Transverse colon (tissue), 4 donors: ENCODE measurements at places on chromosomes 3 and 15. TPM values are rescaled to one million over a fixed set of nuclear protein-coding genes. Genes with fewer than 3 reads are reported as not detected.

DNA sequence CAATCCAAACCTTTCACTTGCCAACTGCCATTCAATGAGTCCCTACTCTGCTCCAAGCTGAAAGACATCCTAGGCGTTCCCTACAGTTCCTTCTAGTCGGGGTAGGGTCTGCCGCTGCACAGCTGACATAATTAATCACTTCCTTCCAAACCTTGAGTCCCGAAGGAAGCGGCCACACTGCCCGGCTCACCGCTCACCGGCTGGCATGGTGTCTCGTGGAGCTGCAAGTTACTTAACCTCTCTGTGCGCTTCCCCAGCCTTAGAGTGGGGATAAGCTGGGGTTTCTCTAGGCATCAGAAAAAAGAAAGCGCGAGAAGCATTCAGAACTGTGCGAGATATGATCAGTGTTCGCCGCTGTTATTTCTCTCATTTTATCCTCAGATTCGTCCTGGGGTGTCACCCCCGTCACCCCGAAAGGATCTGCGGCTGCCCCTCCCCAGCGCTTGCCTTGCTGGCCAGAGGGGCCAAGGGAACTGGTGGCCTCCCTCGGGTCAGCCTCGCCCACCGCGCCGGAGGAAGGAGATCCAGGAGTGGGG, 748 bp downstream of the MRPS25 start:
- peak; percentile 34 for DNase-seq
- H3K27me3 ChIP-seq = no peaks in the 10 kb centered on the region
- peak overlapping the region; percentile 85 for H3K27ac ChIP-seq
- H3K4me3 ChIP-seq = peak overlapping the region; percentile 87

- no peaks in the 10 kb centered on the region for H3K36me3 ChIP-seq
- peak; percentile 69 for DNase-seq
These were observed 16.0 kb downstream of the HDAC11 start for GRCh38 chr3:13495921-13496723.

DNA sequence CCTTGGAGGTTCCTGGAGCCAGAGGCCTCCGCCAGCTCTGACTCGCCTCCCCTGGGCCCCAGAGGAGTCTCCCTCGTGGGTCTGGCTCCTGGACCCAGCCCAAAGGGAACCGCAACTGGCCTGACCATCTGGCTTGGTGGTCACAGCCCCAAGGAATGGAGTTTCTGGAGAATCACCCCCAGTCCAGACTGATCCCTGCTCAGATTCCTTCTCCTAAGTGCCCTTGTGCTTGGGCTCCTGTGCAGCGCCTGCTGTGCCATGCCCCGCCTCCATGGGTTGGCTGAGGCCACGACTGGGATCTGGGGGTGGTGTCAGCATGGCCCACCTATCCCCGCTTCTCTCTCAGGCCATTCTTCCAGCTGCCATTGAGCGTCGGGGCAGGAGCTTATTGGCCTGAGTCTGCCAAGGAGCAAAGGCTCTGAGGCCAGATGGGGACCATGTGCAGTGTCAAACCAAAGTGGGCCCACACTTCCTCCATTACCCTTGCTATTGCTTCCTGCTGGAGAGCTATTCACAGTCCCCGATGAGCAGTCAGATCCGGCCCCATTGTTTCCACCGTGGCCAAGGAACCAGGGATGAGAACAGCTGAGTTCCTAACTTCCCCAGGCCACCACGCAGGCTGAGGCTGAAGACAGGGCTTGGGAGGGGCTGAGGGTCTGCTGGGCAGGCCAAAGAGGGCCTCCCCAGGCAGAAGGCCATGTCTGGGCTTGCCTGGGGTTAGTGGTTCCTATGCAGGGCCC, 19.0 kb downstream of the CSPG4 start:
- DNase-seq = no peak
- H3K36me3 ChIP-seq = no peaks in the 10 kb centered on the region
- H3K27ac ChIP-seq = peak overlapping the region; percentile 89

- no peaks in the 10 kb centered on the region for H3K27me3 ChIP-seq
- no peak for DNase-seq
- no peaks in the 10 kb centered on the region for H3K36me3 ChIP-seq
- no peak overlapping the region for H3K27ac ChIP-seq
- no peaks in the 10 kb centered on the region for H3K4me1 ChIP-seq
- H3K4me3 ChIP-seq = no peak overlapping the region
These were observed 42.0 kb downstream of the ATP2C1 start for GRCh38 chr3:130935761-130936492.

DNA sequence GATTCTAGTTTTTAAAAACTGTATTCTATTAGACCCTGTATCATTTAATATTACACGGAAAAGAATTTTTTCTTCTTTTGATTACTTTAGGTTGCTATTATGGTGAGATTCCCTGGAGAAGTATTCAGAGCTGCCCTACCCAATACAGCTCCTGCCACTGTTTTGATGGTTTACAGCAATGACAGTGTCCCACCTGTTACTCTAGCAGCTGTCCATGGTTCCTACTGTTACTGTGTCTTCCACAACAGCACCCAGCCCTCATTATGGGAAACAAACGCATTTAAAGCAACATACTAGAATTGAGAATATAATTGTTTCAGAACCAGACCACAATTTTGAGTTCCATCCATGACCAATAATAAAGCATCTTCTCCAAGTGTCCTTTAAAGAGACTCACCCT, 450.7 kb downstream of the SHQ1 start:
- no peak for DNase-seq
- H3K4me3 ChIP-seq = no peak overlapping the region
- no peak overlapping the region for H3K27ac ChIP-seq
- no peaks in the 10 kb centered on the region for H3K4me1 ChIP-seq
- H3K27me3 ChIP-seq = no peaks in the 10 kb centered on the region

DNA sequence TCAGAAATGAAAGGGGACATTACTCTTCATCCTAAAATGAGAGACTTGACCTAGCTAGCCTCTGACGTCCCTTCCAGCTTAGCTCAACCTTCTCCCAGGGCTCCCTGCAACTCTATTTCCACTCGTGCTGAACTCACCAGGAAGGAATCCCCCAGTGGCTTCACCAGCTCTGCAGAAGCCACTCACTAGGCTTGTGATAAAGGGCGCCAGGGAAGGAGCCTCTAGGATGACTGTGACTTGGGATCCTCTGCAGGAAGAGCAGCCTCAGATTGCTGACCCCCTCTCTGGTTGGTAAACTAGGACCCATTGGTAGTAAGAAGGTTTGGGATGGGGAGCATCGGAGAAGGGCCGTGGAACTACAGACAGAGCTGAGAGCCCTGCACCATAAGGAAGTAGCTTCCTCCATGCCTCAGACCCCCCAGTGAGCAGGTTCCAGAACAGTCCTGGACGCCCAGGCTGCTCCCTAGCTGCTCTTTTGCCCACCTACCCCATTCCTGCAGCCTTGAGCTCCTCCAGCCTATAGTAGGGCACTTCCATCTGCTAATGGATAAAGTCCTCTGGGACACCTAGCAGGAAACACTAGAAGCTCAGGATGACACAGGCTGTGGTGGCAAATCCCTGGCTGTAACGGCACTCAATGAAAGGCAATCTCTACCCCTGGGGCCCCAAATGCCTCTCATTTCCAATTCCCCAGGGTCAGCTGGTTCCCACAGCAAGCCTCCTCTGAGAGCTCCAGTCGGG, 26.0 kb downstream of the PLA2G4F start:
- H3K4me3 ChIP-seq = no peak overlapping the region
- no peaks in the 10 kb centered on the region for H3K27me3 ChIP-seq
- no peaks in the 10 kb centered on the region for H3K36me3 ChIP-seq
- no peaks in the 10 kb centered on the region for H3K4me1 ChIP-seq
- no peak for DNase-seq
- no peak overlapping the region for H3K27ac ChIP-seq

DNA sequence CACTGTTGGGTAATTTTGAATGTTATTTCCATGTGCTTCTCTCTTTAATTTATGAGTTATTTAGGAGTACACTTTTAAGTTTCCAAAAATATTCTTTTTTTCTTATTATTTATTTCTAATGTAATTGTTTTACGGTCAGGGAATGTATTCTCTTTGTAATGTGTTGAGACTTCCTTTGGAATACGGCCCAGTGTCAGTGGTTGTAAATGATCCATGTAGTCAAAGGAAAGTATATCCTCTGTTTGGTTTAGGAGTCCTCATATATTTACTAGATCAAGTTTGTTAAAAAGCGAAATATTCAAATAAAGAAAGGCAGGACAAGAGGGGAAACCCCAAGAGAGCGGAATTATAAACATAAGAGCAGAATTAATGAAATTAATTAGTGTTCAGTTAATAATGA, 49.0 kb upstream of the ADGRG7 start:
- H3K27ac ChIP-seq = no peak overlapping the region
- no peak overlapping the region for H3K4me3 ChIP-seq
- no peaks in the 10 kb centered on the region for H3K27me3 ChIP-seq
- no peak for DNase-seq
- no peaks in the 10 kb centered on the region for H3K36me3 ChIP-seq
- no peaks in the 10 kb centered on the region for H3K4me1 ChIP-seq

DNA sequence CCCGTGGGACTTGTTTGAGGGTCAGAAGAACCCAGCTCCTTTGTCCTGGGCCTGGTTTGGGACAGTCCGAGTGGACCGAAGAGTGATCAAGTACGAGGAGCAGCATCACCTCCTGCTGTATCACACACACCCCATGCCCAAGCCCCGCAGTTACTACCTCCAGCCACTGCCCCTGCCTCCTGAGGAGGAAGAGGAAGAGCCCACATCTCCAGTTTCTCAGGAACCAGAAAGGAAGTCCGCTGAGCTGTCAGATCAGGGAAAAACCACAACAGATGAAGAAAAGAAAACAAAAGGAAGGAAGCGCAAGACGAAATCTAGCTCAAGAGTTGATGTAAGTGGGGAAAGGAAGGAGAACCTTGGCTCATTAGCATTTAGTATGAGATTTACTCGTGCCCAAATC, 3.3 kb upstream of the P2RY12 start:
- H3K36me3 ChIP-seq = no peaks in the 10 kb centered on the region
- H3K27ac ChIP-seq = no peak overlapping the region
- no peaks in the 10 kb centered on the region for H3K4me1 ChIP-seq
- H3K27me3 ChIP-seq = no peaks in the 10 kb centered on the region
- no peak for DNase-seq

DNA sequence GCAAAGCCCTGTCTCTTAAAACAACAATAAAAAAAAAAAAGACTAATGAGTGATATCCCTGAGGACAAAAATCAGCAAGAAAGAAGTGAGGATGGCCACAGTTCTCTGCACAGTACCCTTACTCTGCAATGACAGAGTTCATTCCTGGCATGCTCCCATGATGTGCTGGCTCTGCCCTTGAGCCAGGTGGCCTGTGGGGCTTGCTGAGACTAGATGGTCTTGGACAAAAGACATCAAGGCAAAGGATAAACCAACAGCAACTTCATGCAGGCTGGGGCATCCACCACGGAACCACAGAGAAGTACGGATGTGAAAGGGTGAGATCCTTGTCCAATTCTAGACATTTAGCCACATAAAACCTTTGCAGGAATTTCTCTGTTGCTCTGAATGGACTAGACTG, 12.7 kb downstream of the MGLL start:
- H3K36me3 ChIP-seq = no peaks in the 10 kb centered on the region
- peak; percentile 3 for DNase-seq
- no peak overlapping the region for H3K27ac ChIP-seq
- peaks cover 8% of the 10 kb centered on the region for H3K4me1 ChIP-seq

GRCh38 chr3:40876009-40876408, 323.3 kb upstream of the CTNNB1 start:
- H3K27me3 ChIP-seq = no peaks in the 10 kb centered on the region
- no peak for DNase-seq
- no peaks in the 10 kb centered on the region for H3K4me1 ChIP-seq
- no peak overlapping the region for H3K4me3 ChIP-seq

DNA sequence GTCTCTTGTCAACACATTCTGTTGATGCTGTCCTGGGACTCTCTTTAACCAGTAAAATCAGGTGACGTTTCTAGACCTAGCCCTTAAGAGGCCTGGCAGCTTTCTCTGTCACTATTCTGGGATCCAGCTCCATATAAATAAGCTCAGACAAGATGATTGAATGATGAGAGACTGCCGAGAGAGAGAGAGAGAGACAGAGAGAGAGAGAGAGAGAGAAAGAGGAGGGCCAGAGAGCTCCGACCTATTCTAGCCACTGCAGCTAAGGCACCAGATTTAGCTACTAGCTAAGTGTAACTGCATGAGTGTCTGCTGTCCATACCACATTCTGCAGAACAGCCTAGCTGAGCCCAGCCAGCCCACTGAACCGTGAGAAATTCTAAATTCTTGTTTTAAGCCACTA, 36.1 kb upstream of the CTXND1 start:
- no peak overlapping the region for H3K27ac ChIP-seq
- H3K27me3 ChIP-seq = no peaks in the 10 kb centered on the region
- H3K4me3 ChIP-seq = no peak overlapping the region
- H3K36me3 ChIP-seq = no peaks in the 10 kb centered on the region

DNA sequence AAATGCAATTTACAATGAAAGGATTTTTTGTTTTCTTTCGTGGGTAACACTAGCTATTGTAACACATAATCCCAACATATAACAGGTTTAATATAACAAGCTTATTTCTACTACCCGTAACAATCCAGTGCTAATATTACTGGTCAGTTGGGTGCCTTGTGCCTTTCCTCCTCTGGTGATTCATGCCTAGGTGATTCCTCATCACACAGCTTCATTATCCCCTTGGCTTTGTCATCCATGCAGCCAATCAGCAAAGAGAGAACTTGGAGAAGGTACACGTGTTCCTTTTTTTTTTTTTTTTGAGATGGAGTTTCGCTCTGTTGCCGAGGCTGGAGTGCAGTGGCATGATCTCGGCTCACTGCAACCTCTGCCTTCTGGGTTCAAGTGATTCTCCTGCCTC, 30.7 kb downstream of the CHST14 start:
- no peak overlapping the region for H3K27ac ChIP-seq
- no peaks in the 10 kb centered on the region for H3K36me3 ChIP-seq
- H3K4me3 ChIP-seq = no peak overlapping the region
- DNase-seq = no peak

DNA sequence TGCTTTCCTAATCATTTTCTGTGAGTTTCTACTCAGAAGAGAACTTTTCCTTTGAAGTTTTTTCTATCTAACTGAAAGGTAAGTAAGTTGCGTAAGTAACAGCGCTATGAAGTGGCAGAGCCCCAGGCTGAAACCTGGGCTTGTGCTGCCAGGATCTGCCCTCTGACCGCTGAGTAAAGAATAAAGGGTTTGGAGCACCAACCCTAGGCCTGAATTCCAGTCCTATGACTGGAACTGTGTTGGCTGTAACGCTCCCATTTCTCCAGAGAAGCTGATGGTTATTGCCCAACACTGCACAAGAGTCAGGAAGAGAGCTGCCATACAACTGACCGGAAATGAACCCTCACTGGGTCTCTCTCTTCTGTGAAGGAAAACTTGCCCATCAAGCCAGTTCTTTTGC, 87.0 kb downstream of the FOXB1 start:
- no peak for DNase-seq
- H3K27me3 ChIP-seq = no peaks in the 10 kb centered on the region
- H3K4me1 ChIP-seq = no peaks in the 10 kb centered on the region
- no peak overlapping the region for H3K27ac ChIP-seq
- no peak overlapping the region for H3K4me3 ChIP-seq
- H3K36me3 ChIP-seq = no peaks in the 10 kb centered on the region

GRCh38 chr3:56621681-56622080, 61.4 kb downstream of the TASOR start:
- no peak overlapping the region for H3K4me3 ChIP-seq
- H3K27me3 ChIP-seq = no peaks in the 10 kb centered on the region
- H3K4me1 ChIP-seq = peaks cover 12% of the 10 kb centered on the region

GRCh38 chr15:66405007-66405406, 18.3 kb downstream of the MAP2K1 start:
- no peak overlapping the region for H3K4me3 ChIP-seq
- no peak for DNase-seq
- H3K36me3 ChIP-seq = no peaks in the 10 kb centered on the region

Gene ARL14
- 2.0 TPM for total RNA-seq

Gene FRMD4B
- 27.7 TPM for total RNA-seq

Gene SERPINI2
- not detected for total RNA-seq

Gene CATSPER2
- 15.7 TPM for total RNA-seq

Gene FETUB
- not detected for total RNA-seq

Gene ADAMTS7
- 1.1 TPM for total RNA-seq

Gene NGLY1
- 53.5 TPM for total RNA-seq

Gene CPNE9
- total RNA-seq = not detected

Gene PRTG
- 0.68 TPM for total RNA-seq

Gene SCG5
- total RNA-seq = not detected

Gene TRPM1
- total RNA-seq = not detected
